ENCODE measurements at places on chromosomes 11 and 22.
A peak's percentile ranks its signal among the peaks of the same experiment; 100 is the strongest.

- no peak for DNase-seq
Observed at GRCh38 chr11:122258446-122259194, 142.6 kb upstream of the BLID start.

GRCh38 chr11:94926698-94927237 lies 46.6 kb downstream of the CWC15 start:
- no peak for DNase-seq

DNA sequence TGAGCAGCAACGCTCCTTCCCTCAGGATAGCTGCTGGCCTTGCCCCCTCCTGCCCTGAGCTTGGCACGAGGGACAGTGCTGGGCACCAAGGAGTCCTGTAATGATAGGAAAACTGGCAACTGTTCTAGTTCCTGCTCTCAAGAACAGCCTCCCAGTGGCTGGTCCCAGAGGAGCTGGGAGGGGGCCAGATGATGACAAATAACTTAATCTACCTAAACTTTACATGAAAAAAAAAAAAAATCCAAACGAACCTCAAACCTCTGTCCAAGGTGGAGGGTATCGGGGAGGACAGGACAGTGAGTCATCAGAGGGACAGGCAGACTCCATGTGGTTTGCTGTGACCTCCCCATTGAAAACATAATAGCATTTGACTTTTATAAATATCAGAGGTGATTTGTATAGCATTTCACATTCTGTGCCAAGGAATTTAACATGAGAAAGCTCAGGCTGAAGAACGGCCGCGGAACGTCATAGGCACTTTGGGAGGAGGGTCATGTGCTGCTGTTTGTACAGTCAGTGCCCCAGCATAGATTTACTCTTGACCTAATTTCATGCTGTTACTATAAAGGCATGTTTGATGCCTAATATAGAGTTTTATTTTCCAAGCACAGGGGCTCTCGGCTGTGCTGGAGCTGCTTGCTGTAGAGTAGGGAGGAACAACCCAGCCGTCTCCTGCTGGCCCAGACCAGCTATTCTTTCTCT lies 98.2 kb upstream of the NNMT start:
- no peak for DNase-seq

DNA sequence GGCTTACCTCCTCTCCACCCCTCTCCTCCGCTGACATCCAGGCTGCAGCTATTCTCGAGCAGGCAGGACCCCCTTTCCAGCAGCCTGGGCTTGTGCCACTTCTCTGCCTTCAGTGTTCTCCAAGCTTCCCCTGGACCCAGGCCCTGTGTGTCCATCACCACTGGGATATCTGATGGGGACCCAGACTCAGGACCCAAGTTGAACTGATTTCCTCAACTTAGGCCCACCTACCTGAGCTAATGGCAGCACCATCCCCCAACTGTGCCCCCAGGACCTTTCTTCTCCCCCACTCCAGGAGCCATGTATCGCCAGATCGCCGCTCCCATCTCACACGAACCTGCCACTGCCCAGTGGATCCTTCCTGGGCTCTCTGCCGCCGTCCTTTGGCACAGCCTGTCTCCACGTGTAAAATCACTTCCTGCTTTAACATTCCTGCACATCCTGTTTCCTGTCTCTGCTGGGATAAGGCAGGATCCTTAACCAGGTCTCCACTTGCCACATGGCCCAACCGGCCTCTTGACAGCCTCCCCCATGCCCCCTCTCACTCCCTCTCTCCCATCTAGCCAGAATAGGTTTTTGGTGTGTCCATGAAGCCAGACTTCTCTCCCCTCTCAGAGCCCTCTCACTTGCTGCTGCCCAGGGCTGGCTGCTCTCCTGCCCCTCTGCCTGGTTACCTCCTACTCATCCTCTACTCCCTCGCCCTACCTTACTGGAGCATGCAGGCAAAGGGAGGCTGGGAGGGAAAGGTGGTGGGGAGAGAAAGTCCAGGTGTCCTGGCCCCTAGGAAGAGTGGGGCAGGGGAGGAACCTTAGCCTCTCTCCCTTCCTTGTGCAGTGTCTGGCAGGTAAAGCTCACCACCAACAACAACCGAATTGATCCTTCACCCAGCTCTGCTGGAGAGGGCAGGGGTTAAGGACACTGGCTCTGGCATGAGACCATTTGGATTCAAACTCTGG lies 9.4 kb downstream of the SPATA19 start:
- DNase-seq = no peak

DNA sequence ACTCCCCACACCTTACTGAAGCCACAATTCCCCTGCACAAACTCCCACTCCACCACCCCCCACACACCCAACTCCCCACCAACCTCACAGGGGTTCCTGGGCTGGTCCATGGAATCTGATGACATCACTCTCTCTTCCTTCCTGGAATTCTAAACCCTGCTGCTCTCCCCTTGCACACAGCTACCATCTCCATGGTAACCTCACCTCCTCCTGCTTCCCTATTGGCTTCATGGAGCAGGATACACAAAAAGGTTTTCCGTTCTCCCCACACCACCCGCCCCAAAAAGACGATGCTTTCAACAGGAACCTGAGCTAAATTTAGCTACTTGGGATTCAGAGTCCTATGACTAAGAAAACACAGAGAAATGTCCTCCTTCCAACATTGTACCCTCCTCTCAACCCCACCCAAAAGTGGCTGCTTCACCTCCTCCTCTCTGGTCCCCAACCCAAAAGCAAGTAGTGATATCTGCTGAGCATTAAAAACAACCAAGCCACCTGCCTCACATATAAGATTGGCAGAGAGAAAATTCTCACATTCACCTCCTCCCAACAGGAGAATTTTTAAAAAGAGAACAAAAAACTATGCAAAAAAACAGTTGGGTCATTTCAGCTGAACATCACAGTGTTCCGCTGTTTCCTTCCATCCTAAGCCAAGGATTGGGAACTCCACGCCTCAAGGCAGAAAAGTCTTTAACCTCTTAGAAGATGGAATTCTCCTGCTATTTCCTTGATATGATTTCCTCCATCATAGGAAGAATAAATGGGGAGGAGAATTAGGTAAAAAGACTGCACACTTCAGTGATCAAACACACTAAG lies 66.9 kb downstream of the RBFOX2 start:
- no peak for DNase-seq

DNA sequence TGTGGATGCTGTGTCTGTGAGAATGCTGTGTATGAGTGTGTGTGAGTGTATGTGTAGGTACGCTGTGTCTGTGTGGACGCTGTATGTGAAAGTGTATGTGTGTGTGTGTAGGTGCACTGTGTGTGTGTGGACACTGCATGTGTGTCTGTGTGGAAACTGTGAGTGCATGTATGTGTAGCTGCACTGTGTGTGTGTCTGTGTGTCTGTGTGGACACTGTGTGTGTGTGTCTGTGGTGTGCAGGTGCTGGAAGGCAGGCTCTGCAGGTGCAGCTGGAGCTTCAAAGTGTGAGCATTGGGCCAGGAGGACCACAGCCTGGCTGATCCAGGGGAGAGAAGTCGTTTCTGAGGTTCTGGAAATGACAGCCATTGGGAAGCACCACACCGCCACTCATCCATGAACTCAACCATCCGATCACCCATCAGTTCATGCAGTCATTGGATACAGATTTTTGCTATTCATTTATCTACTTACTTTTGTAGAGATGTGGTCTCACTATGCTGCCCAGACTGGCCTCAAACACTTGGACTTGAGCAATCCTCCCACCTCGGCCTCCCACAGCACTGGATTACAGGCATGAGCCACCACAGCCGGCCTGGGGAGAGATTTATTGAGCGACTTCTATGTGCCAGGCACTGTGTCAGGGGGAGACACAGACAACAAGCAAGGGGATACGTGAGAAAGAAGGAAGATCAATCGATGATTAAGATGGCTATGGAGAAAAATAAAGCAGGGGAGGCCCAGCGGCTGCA lies 9.6 kb downstream of the TRPM5 start:
- no peak for DNase-seq

GRCh38 chr22:49040754-49041467 lies 786.8 kb downstream of the BRD1 start:
- DNase-seq = no peak

DNA sequence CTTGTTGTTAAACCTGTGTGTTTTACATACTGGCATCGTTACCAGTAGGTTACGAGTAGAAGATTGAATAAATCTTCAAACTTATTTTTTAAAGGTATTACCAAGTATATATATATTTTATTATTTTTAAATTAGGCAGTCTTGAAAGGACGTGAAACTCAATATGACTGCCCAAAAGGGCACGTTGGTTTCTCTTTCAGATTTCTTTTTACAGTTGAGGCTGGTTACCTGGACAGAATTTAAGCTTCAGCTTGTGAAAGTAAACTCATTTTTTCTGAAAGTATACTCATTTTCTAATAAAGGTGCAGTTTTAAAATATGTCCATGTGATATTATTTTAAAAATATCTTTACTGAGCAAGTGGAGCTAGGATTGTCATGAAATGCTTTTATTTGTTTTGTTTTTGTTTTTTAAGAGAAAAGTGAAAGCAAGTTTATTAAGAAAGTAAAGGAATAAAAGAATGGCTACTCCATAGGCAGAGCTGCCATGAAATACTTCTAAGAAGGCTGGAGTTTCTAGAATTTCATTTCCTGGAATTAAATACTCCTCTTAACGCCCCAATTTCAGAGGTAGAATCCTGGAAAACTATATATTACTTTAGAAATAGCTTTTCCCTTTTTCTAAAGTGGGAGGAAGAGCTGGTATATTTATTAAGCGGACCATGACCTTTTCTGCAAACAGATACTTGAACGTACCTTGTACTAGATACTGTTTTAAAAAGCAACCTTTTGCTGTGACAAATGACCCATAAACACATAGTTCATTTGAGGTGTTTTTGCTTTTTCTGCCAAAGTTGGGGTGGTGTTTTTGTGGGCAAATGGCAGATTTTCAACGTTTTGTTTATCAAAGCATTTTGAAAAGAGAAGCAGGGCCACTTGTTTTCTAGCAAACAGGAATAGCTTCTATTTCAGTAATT lies 1.9 kb downstream of the FBXO7 start:
- no peak for DNase-seq

GRCh38 chr11:45050111-45050510 lies 96.3 kb upstream of the PRDM11 start:
- no peak for DNase-seq

DNA sequence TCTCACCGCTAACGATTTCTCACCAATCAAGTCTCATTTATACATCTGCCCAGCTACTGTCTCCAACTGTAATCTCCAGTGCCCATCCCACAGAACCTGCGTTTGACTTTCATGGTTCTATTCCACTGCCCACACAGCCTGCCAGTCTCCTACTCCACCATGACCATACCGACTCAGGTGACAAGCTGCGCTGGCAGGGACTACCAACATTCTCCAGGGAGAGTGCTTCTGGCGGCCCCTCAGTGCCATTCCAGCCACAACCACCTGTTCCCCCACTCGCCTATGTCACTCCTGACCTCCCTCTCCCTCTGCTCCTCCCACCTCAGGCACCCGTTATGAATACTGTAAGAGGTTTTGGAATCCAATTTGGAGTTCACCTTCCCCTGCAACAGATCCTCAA lies 108.5 kb upstream of the BID start:
- DNase-seq = no peak

DNA sequence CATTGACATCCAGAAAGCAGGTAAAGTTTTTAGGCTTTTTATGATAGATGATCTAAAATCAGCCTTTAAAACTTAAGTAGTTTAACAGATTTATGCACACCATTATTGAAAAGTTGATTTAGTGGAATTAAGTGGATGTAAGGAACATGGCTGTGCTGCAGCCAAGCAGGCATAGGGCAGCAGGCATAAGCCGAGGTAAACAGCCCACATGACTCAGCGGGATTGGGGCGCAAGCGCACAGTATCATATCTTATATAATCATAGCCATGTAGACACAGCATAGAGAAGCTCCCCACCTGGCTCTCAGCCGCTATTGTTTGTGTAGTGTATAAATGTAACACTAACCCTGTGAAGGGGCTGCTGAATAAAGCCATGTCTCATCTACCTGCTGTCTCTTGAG lies 157.5 kb downstream of the WNT11 start:
- peak; percentile 27 for DNase-seq

GRCh38 chr22:48825802-48826520 lies 1001.7 kb downstream of the BRD1 start:
- DNase-seq = no peak

DNA sequence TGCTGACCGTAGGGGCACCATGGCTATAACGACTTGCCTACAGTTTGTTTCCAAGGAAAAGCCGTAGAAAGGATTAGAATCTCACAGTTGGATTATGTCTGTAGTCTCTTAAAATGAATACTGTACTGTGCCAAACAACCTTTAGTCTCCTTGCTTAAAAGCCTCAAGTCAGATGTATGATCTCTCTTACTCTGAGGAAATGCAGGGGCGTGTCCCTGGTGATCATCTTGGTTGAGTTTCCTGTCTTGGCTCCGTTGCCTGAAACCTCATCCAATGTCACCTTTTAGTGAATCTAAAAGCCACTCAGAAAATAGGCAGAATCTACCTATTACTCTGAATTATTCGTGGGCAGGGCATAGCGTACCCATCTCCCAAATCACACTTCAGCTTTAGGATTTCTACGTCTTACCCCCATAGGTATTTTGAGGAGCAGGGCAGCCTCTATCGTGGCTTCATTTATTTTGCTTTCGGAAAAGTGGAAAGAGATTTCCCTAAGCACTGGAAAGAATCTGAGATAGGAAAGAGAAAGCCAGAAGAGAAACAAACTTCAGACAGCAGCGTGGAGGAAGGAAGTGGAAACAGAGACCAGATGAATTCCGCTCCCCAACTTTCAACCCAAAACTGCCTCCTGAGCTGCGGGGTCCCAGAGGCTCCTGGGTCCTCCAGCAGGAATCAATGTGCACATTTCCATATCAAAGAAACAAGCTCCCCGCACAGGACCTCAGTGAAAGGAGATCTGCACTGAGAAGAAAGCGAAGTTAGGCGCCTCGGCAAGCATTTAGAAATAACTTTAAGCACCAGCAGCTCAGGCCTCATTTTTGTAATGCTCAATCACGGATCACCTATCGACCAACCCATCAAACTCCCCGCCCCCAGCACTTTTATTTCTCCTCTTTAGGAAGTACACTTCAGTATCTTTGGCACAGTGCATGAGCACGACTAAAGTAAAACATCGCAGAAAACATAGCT lies 245.8 kb downstream of the ETS1 start:
- DNase-seq = peak; percentile 54
